ENCODE measurements at places on chromosomes 1 and 21.

- no peak for DNase-seq
These were observed 9.4 kb downstream of the CFHR4 start for GRCh38 chr1:196897158-196897828.

GRCh38 chr1:29183287-29183686, 1.6 kb upstream of the SRSF4 start:
- no peak for DNase-seq

GRCh38 chr21:15005391-15005790, 59.4 kb downstream of the NRIP1 start:
- DNase-seq: no peak

DNA sequence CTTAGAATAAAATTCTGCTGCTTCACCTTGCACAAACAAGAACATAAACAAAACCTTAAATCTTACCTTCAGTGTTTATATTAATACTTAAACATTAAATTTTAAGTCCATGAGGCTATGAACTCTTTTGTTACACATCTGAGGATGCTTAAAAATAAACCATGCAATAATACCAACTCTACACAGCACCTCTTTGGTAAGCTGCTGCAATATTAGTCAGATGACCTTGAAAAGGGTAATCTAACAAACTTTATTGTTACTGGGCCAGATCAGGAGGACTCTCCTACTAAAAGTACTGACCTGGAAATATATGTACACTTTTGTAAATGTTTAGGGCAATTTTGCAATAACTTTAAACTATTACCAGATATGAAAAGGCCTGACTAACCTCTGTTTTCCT, 763 bp downstream of the SIKE1 start:
- no peak for DNase-seq

- DNase-seq: no peak
These were observed 59.1 kb upstream of the ZNF648 start for GRCh38 chr1:182120411-182121258.

- DNase-seq: no peak
These were observed 136.5 kb downstream of the RERE start for GRCh38 chr1:8680664-8681650.
